KBM-7 (cell line): ENCODE measurements at places on chromosomes 2 and 18.

- DNase-seq, result no peak
These were observed 29.8 kb upstream of the MYO3B start for GRCh38 chr2:170148161-170148560.

DNA sequence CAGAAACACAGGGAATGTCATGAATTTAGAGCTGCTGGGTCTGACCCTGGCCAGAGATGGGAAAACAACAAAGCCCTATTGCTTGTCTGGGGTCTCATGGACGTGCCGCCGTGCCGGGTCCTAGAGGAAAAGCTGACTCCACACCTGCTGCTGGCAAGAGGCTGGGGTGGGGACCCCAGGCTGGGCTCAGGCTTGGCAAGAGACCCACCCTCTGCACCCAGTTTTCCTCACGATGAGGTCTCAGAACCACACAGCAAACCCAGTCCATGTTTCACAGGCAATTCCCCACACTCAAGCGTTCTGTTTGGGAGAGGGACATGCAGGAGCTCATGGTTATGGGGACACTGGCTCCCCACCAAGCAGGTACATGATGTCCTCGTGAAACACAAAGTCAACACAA is 367.3 kb upstream of the SALL3 start:
- no peak for DNase-seq

GRCh38 chr2:217857624-217858506 is 144.9 kb downstream of the TNS1 start:
- DNase-seq, result no peak

DNA sequence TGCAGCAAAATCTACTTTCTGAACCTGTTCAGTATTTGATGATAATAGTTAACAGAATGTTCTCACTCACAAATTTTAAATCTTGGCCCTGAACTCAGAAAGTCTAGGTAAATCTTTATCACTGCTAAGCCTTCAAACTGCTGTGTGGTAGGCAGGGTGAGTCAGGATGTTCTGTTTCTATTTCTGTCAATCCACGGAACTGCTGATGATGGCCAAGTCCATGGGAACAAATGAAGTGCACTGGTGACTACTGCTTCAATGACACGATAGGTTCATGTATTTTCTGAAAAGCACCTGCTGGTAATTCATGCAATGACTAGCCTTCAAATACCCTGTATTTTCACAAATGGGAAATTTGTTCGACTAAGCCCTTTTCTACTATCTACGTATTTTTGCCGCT is 14.2 kb downstream of the NIFK start:
- no peak for DNase-seq

- DNase-seq, result no peak
These were observed 20.5 kb downstream of the RMP24 start for GRCh38 chr18:35993013-35993412.

DNA sequence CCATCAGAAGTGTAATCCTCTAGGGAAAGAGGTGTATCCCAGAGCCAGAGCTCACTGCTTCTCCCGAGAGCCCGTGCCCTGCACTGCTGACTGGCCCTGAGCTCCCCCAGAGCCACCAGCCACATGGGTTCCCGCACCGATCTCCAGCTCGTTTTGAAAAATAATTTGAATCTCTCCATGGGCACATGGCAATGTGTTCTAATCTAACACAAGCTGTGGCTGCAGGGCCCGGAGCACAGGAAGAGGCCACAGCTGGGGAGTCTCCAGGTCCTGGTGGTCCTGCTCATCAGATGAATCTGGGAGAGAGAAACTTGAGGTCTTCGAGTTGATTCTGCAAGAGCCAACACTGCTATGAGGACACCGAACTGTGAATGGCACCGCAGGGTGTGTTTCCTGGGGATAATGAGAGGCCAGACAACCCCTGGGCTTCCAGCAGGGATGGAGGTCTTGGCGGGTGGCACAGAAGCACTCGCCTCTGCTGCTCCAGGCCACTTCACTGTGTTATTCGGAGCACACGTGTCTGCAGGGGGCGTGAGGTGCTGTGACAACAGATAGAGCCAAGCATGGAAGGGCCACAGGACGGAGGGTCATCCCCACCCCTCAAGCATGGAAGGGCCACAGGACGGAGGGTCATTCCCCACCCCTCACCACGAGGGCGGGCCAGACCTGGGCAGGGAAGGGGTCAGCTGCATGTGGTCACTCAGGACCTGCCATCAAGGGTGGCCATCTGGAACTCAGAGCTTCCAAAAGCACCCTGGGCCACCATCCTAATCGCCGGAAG is 196.8 kb downstream of the NDUFA10 start:
- DNase-seq, result no peak

GRCh38 chr2:181546086-181546485 is 88.9 kb downstream of the ITGA4 start:
- DNase-seq, result no peak

DNA sequence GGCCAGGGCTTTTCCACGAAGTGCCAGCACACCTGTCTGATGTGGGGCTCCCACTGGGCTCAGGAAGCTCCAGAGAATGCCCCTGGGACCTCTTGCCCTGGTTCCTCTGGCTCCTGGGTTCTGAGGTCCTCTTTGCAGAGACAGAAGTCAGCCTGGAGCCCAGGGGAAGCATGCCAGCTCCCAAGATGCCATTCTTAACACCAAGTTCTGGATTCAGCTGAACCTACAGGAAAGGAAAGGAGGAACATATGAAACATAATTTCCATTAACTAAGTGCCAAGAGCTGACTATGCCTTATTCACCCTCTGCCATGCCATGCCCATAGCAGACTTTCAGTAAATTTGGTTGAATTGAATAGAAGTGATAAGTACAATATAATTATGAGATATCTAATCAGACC is 21.9 kb downstream of the FAM124B start:
- no peak for DNase-seq

DNA sequence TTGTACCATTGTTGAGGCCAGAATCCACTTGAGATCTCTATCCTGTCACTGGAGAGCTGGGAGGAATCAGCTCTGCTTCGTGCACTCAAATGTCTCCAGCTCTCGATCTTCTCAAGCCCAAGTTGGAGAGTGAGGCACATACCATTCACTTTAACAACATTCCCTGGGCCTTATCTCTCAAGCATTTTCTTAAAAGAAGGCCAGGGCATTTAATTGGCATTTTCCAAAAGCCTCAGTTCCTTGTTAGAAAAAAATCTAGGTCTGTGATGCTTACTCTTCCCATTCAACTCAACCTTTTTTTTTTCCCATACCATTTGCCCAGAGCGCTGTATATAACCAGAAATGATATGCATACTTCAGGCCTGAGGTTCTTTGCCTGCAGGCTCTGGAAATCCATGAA is 10.1 kb downstream of the QPCT start:
- DNase-seq, result no peak

DNA sequence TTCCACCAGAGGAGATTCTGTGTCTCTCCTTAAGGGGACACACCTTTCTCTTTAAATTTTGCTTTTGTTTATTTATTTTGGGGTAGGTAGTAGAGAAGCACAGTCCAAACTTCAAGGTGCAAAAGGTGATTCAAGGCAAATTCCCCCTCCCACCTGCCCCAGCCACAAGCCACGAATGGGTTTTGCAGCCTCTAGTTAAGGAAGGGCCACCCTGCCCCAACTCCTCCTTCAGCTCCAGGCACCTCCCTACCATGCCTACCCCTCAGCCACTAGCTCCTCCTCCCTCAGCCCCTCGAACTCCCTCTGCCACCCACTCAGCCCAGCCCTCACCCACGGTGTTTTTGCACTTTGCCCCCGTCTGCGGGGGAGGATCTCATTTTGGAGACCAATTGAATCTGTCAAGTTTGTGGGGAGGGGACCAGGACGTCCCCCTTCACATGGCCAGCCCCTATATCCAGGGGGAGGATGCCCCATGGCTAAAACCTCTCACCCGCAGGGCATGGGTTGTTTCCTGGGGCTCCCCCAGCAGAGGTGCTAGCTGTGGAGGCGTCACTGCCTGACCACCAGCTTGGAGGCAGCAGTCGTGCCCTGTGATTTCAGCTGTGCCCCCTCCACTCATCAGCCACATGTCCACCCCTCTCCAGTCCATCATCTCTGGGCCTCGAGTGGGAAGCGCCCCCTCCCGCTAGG is 4.5 kb downstream of the HAAO start:
- DNase-seq, result no peak

GRCh38 chr2:100731535-100731981 is 88.4 kb upstream of the NPAS2 start:
- no peak for DNase-seq

GRCh38 chr2:99346218-99346617 is 9.0 kb downstream of the EIF5B start:
- DNase-seq, result no peak

- DNase-seq, result no peak
These were observed 109.4 kb downstream of the TANC1 start for GRCh38 chr2:159077869-159078268.

DNA sequence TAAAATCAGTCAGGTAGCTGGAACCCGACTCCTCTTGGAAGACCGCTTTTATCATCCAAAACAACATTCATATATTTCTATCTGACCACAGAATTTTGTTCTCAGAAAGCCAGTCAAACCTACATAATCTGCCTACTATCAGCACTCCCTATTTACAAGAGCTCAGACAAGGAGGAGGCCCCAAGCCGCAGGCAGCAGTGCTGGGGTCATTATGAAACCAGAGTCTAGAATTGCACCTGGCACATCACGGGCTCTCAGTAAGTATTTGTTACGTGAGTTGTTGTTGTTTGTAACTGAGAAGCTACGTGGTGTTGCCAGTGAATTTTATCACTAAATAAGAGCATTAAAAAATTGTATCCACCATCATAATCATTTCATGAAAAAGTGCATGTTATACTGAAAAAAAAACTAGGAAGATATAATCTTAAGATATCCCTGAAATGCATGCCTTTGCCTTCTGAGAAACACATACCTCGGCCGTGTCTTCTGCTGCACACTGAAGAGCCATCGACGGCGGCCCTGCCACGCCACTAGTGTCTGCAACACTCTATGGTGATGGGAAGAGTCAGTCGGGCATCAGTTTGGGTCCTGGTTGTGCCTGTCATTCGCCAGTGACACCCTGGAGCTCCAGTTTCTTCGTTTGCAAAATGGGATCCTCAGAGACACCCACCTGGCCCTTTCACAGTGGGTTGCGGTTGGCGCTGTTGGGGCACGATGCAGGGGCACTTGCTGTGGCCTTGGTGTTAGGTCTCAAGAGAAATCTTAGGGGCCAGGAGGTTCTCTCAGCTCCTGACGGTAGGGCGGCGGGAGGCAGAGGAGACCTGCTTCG is 505.9 kb downstream of the EIPR1 start:
- DNase-seq, result no peak

- DNase-seq, result no peak
These were observed 111.2 kb downstream of the CLIP4 start for GRCh38 chr2:29226375-29226774.

GRCh38 chr2:215137741-215138340 is 585 bp downstream of the ABCA12 start:
- DNase-seq, result no peak

DNA sequence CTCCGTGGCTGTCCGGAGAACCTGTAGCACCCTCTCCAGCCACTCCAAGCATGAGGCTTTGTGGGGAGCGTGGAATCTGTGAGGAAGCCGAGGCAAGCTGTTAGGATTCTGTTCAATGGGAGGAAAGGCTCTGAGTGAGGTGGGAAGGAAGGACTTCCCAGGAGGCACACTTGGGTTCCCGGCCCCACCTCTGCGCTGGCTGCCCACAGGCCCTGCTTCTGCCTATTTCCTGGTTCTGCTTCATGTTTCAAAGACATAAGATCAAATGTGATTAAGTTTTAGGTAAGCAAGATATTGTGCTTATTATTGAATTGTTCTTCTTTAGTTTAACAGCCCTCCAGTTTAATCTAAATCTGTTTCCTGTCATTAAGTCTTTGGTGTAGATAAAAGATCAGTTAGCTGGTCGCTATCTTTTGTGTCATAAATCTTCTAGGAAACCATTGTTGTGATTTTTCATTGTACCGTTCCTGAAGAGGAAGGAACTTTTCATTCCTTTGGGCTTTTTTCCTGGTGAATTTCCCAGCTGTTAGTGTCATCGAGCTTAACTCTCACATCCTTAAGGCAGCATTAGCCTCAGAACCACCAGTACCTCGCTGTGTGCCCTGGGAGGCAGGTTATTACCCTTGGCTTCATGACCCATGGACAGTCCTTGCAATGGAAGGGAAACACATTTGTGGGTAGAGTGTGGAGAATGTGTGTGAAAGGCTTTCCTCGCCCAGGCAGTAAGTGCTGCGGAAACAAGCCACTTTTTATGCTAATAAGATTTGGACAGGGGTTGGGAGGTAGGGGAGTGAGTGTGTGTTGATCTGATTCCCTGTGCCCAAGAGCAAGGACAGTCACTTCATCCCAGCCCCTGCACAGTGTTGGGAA is 61.9 kb upstream of the ALPP start:
- peak; percentile 27 for DNase-seq

DNA sequence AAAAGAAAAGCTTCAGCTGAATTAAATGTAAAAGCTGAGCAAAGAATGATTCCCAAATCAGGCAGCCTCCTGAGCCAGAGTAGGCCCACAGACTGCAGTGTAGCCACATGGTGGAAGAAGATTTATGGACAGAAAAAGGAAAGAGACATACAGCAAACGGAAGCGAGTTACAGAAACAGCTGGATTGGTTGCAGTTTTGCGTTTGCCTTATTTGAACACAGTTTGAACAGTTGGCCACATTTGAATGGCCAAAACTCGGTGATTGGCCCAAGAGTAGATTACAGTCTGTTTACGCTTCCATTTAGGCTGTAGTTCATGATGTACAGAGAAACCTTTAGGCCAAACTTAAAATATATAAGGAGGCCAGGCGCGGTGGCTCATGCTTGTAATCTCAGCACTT is 35.1 kb downstream of the SH2D6 start:
- no peak for DNase-seq

DNA sequence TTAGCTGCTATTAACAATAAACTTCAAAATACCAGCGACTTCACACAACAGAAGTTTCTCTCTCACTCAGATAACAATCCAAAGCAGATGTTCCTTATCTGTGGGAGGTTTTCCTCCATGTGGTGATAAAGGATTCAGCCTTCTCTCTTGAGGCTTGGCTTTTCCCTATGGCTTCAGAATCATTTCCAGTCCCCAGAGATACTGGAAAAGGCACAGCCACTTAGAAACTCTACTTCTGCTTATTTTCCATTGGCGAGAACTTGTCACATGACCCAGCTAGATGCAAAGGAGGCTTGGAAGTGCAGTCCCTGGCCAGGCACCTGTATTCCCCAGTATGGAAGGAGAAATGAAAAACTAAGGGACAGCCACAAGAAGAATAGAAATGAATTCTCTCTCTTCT is 344.8 kb downstream of the MTX2 start:
- no peak for DNase-seq

GRCh38 chr18:37778417-37779165 is 213.0 kb upstream of the CELF4 start:
- DNase-seq, result peak; percentile 77

- no peak for DNase-seq
These were observed 4.7 kb downstream of the SCYGR5 start for GRCh38 chr2:227671170-227671905.

DNA sequence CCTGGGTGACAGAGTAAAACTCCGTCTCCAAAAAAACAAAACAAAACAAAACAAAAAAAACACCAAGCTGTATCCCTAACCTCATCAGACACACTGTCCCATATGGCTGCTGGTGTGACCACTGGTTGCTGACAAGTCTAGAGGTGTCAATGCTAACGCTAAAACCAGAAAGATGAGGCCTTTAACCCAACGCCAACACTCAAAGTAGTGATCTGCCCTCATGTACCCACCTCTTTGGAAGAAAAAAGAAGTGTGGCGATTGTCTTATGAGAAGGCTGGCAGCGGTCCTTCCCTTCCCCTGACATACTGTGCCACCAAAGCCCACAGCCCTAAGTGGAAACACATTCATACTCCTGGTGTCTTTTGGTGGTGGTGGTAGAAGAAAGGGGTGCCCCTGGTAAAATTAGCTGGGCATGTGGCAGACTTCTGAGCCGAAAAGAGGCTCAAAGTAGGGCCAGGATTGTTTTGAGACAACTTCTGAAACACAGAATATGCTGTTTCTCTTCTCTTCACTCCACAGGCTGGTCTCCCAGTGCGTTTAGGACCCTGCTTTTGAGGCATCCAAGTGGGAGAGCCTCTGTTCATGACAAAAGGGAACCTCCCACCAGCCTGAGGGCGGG is 9.8 kb downstream of the SERTAD2 start:
- no peak for DNase-seq
